ENCODE measurements at places on chromosomes 4 and X. TPM values are rescaled to one million over a fixed set of nuclear protein-coding genes. Genes with fewer than 3 reads are reported as not detected.

Gene TLR3
- total RNA-seq, result 2.0 TPM

Gene MAGEE1
- 1.1 TPM for total RNA-seq

Gene FAT1
- total RNA-seq, result 132 TPM

Gene LANCL3
- not detected for total RNA-seq

Gene BEX5
- not detected for total RNA-seq

Gene MAGED4
- 45.2 TPM for total RNA-seq

Gene RPS6KA6
- total RNA-seq, result 12.7 TPM

Gene FAM47E
- 1.4 TPM for total RNA-seq

Gene LRCH2
- total RNA-seq, result 14.2 TPM

Gene OTUD6A
- total RNA-seq, result not detected

Gene UNC5C
- total RNA-seq, result 0.28 TPM

Gene GC
- not detected for total RNA-seq

Gene ENAM
- total RNA-seq, result not detected

Gene GRIA2
- total RNA-seq, result not detected

Gene CSN1S1
- total RNA-seq, result not detected

Gene DRD5
- total RNA-seq, result not detected

Gene MAGEC2
- 0.14 TPM for total RNA-seq

Gene GABRG1
- total RNA-seq, result not detected

Gene NMU
- not detected for total RNA-seq

Gene SFRP2
- total RNA-seq, result not detected

Gene ETDA
- not detected for total RNA-seq

Gene NPY1R
- total RNA-seq, result 0.14 TPM

Gene PAGE2B
- total RNA-seq, result 0.28 TPM

Gene ZBTB33
- total RNA-seq, result 6.8 TPM

Gene MAGEA2
- total RNA-seq, result not detected

Gene SPP1
- total RNA-seq, result 1.3 TPM

Gene KLHL4
- 0.43 TPM for total RNA-seq

Gene CSAG3
- total RNA-seq, result not detected

Gene HTN3
- not detected for total RNA-seq

Gene AFF2
- under 0.01 TPM for total RNA-seq

Gene SLC9B1
- 0.83 TPM for total RNA-seq

Gene NWD2
- total RNA-seq, result not detected

Gene KLB
- not detected for total RNA-seq

Gene GPR34
- total RNA-seq, result not detected

Gene CENPI
- 2.8 TPM for total RNA-seq

Gene HPSE
- total RNA-seq, result 0.83 TPM

Gene CYTL1
- 3.1 TPM for total RNA-seq

Gene CLIC2
- total RNA-seq, result 3.9 TPM

Gene ZNF711
- 0.37 TPM for total RNA-seq

Gene SPON2
- total RNA-seq, result 388 TPM

Gene GLOD5
- not detected for total RNA-seq

Gene ASMT
- total RNA-seq, result not detected

Gene GPM6B
- 0.65 TPM for total RNA-seq

Gene NXF2B
- total RNA-seq, result not detected

Gene DUX4
- total RNA-seq, result not detected

Gene GAGE13
- not detected for total RNA-seq

Gene PABPC1L2A
- total RNA-seq, result not detected

Gene UCP1
- total RNA-seq, result not detected
